ENCODE measurements at places on chromosomes 13 and 19.

DNA sequence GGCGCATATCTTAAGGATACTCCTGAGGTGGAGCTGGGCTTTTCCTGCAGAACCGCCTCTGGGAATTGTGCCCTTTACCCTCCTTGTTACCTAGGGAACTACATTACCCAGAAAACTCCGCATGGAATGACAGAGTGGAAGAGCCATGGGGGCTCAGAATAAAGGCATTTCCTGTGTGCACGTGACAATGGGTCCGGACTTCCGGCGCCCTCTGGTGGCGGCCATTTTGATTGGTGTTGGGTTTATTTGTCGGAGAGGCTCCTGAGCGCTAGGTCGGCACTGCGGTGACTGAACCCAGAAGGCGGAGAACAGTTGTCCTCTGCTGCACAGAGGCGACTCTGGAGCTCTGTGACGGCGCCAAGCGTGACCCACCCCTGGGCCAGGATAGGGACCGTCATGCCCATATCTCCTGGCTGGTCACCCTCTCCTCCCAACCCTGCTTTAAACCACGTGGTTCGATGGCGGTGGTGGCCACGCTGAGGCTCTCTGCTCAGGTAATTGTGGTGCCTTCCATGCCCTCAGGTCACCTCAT is at the start of gene ZNF587B:
ZNF587B (plus strand) TSS at position 229 of the 532 bp plus-strand sequence; CDS start at position 459, 230 bp downstream.
- DNase-seq = peak; percentile 9

DNA sequence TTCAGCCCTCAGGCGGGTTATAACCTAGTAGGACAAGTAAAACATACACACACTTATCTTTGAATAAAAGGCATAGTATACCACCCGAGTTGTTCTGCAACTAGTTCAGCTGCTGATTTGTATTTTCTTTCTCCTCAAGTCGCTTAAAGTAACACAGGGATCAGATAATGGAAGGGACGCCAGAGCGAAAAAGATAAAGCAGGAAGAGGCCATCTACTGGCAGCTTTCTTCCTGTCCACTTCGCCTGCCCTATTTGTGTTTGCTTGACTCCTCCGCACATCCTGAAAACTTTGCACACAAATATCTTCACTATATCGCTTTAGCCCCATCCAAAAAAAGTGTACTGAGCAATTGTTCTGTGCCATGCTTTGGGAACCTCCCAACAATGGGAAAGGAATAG is 238.0 kb upstream of the SOX21 start:
- no peak for DNase-seq

GRCh38 chr19:47603706-47604565 is 5.0 kb upstream of the BICRA start:
- no peak for DNase-seq

GRCh38 chr19:6524311-6524710 is 6.5 kb upstream of the TNFSF9 start:
- DNase-seq = no peak

- peak; percentile 41 for DNase-seq
Measured at GRCh38 chr13:51801631-51802099, 2.3 kb downstream of the DHRS12 start.

- no peak for DNase-seq
Measured at GRCh38 chr19:17720440-17720839, 1.2 kb downstream of the MAP1S start.

GRCh38 chr19:47726467-47726866 is 13.2 kb downstream of the EHD2 start:
- no peak for DNase-seq

GRCh38 chr13:35857769-35858168 is 273.4 kb downstream of the DCLK1 start:
- no peak for DNase-seq

- DNase-seq = no peak
Measured at GRCh38 chr19:45528744-45529419, 21.6 kb downstream of the VASP start.

DNA sequence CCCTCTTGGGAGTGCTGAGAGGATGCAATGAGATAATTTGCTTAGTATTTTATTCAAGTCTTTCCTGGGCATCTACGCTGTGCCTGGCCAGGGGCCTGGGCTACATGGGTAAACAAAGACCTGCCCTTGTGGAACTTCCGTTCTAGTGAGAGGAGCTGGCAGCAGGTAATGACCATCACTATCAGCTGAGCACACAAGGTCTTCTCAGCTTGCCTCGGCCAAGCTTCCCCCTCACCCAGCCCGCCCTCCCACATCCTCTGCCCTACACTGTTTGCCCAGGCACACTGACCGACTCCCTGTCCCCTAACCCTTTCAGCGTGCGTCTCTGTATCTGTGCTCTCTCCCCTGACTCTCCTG is 8.6 kb upstream of the FKRP start:
- DNase-seq = no peak

DNA sequence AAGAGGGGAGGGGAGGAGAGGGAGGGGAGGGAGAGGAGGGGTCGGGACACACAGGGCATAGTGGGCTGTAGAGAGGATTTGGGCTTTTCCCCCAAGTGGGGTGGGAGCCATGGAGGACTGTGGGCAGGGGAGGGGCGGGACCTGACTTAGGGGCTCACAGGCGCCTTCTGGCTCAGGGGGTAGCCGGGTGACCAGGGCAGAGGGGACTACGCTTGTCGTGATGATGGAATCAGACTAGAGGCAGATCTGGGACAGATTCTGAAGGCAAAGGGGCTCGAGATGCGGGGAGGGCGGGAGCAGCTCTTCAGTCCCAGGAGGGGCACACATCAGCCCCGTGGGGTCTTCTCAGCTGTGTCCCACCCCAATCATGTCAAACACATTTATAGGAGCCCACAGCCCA is 13.5 kb downstream of the NDUFA11 start:
- no peak for DNase-seq

- no peak for DNase-seq
Measured at GRCh38 chr19:35669974-35670373, 3.7 kb downstream of the UPK1A start.

DNA sequence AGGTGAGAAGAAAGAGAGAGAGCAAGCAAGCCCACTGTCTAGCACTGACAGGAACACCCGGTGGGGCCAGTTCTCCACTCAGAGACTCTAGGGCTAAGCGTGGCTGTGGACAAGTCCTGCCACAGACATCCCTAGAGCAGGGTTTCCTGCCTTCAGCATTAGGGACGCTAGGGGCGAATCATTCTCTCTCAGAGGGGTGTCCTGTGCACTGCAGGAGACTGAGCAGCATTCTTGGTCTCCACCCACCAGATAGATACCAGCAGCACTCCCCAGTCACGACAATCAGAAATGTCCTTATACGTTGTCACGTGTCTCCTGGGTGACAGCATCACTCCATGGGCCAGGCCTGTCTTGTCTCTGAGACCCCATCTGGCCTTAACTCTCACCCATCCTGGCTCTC is 1.5 kb downstream of the OR10H1 start:
- DNase-seq = no peak

- no peak for DNase-seq
Measured at GRCh38 chr19:2242092-2242537, 5.5 kb downstream of the SF3A2 start.

- no peak for DNase-seq
Measured at GRCh38 chr13:28434926-28435325, 60.0 kb downstream of the FLT1 start.

DNA sequence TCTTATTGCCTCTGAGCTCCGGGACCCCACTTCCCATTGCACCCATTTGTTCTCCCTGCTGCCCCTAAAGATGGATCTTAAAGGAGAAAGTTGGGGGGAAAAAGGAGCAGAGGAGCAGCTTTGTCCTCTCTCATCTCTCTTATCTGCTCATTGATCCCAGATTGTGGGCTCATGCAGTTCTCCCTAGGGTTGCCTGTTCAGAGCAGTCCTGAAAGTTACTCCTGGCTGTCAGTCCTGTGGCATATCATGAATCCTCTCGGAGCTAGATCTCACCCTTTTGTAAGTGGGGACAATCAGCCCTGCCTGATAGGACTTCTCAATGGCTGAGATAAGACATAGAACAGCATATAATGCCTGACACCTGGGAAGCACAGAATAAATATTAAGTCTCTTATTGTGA is 440.3 kb downstream of the IRS2 start:
- no peak for DNase-seq

- DNase-seq = no peak
Measured at GRCh38 chr13:48618937-48619336, 34.8 kb upstream of the CYSLTR2 start.

- no peak for DNase-seq
Measured at GRCh38 chr19:4575267-4576015, 16.0 kb upstream of the SEMA6B start.

DNA sequence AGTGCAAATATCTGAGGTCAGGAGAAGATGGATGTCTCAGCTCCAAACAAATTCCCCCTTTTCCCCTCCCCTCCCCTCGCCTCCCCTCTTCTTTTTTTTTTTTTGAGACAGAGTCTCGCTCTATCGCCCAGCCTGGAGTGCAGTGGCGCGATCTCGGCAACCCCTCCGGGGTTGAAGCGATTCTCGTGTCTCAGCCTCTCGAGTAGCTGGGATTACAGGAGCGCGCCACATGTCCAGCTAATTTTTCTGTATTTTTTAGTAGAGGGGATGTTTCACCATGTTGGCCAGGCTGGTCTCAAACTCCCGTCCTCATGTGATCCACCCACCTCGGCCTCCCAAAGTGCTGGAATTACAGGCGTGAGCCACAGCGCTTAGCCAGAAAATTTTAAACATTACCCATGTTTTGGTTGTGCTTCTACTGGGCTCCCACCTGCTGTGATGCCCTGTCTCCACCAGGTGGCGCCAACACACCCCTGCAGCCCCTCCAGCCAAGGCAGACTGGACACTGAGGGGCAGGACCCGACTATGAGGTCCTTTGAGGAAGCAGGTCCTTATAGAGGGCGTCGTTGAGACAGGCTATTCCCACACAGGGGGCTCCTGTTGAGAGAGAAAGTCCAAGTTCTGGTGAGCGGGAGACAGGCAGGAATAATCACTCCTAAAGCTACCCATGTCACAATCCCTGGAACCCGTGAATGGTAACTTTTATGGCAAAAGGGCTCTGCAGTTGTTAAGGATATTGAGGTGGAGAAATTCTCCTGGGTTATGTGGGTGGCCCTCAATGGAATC is 6.3 kb downstream of the ERICH4 start:
- DNase-seq = peak; percentile 40

DNA sequence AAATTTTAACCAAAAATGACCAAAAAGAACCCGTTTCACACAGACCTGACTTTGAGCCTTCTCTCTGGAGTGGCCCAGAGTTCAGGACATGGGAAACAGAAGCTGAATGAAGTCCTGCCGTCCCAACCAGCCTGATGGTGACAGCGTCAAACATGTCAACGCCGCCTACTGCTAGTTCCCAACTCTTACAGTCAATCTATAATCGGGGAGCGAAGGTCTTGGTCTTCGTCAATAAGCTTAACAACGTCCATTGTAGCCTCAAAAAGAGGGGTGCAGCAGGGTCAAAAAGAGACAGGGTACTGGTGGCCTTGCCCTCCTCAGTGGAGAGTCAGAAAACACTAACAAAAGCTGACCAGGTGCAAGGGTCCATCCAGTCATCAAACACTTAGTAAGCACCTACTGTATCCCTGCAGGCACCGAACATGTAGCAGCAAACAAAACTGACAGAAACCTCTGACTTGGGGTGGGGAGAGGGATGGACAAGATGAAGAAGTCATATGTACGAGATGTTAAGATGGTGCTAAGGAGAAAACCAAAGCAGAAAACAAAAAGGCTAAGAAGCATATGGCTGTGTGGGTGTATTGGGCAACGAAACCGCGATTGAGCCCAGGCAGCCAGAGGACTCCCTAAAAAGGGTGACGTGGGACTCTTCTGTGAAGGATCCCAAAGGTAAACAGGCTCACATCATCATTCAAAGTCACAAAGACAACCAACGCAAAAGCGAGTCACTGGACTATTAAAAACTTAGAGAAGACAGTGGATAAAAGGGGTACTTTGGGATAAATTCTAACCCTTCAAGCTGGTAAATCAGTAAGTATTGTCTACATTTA is 12.0 kb downstream of the MLLT1 start:
- no peak for DNase-seq

GRCh38 chr13:112689303-112690245 is at the start of gene ATP11A:
TSS of gene ATP11A (plus strand) at chr13:112690038. CDS start at chr13:112690417, 379 bp downstream.
- peak; percentile 93 for DNase-seq

GRCh38 chr13:80033286-80033685 is 307.6 kb downstream of the SPRY2 start:
- DNase-seq = no peak

- no peak for DNase-seq
Measured at GRCh38 chr19:44757057-44757734, 8.7 kb downstream of the BCL3 start.

- DNase-seq = peak; percentile 18
Measured at GRCh38 chr13:32905063-32905863, 111.0 kb upstream of the KL start.

DNA sequence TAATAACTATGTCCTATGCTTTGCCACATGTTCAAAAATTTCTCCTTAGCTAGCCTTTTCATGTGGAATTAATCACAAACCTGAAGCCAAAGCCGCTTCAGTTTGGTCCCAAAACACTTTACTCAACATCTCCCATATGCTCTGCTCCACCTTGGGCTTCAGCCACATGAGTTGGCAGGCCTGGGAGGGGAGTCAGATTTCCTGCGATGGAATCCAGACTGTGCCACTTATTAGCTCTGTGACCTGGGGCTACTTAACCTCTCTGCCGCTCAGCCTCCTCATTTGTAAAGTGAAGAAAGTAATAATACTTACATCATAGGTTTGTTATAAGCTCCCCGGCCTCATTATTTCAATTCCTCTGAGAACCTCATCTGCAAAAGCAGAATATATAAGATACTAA is 272.0 kb downstream of the LMO7 start:
- DNase-seq = no peak

GRCh38 chr13:59823486-59823885 is 340.2 kb downstream of the DIAPH3 start:
- no peak for DNase-seq

DNA sequence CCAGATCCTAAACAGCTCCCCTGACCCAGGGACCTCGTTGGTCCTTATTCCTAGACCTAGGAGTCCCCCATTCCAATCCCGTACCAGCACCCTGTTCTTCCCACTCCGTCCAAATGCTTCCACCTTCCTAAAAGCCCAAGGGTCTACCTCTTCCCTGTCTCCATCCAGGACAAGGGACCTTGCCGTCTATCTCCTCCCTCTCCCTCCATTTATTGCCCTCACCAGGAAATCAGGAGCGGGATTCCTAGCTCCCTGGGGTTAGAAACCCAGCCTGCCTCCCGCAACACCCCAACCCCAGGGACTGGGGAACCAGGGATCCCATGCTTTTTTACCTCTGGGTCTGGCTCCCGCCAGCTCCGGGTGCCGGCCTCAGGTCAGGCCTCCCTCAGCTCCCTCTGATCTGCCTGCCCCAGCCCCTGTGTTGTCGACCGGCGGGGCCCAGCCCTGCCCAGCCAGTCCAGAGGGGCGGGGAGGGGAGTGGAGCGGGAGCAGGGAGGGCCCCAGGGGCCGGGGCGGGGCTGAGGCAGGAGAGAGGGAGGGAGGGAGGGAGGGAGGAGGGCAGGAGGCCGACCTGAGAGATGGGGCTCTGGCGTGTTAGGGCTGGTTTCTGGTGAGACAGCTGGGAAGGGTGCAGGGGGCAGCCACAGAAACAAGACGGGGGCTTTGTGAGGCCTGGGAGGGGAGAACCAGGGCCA is at the start of gene B3GNT8:
B3GNT8 (minus strand) TSS at position 423 of the 695 bp plus-strand sequence. CDS start 596 bp downstream, outside the sequence.
- DNase-seq = no peak

- DNase-seq = no peak
Measured at GRCh38 chr13:23352161-23352560, 81.3 kb downstream of the SACS start.

Data from NCI-H2081 (cell line).